ENCODE measurements at places on chromosomes 1 and 21.
A peak's percentile ranks its signal among the peaks of the same experiment; 100 is the strongest.

- DNase-seq, result no peak
These were observed 83.1 kb upstream of the S1PR1 start for GRCh38 chr1:101153692-101154091.

DNA sequence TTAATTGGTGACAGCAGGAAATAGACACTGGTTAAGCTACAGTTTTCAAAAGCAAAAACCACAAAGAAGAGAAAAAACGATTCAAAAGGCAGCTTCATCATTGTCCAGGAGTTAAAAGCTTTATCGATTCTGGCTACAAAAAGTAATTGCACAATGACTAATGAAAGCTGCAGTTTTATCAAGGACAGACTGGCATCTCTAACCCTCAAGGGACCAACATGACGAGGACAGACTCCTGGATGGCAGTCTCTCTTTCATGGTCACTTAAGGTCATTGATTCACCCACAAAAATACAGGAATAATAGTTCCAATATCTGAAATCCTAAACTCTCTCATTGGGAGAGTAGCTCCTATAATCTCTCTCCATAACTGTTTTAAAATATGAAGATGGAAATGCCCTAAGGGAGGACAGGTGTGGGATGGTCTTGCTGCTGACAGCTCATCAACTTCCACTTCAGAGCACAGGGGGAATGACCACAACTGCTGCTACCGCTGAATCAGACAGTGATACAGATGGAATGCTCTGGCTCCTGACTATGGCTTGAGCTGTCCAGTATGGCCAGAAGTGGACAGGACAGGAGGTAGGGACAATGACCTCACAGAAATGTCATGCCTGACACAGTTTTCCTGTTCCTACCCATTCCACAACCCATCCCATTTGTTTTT lies 17.4 kb upstream of the CPLANE2 start:
- DNase-seq, result peak; percentile 60

DNA sequence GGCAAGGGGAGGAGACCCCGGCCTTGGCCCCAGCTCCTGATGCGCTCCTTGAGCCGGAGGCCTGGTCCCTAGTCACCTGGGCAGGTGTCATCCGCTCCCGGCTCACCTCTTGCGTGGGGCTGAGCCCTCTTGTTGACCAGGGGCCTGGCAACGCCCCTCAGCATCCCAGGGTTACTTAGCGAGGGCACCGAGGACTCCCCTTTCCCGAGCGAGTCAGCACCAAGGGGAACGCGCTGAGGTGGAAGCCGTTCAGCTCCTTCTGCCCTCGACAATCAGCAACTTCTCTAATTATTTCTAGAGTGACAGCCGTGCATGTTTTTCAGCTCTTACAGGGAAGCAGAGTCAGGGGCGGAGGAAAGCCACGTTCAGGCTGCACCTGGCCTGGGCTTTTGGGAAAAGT lies 522 bp downstream of the SLC45A1 start:
- DNase-seq, result peak; percentile 24

DNA sequence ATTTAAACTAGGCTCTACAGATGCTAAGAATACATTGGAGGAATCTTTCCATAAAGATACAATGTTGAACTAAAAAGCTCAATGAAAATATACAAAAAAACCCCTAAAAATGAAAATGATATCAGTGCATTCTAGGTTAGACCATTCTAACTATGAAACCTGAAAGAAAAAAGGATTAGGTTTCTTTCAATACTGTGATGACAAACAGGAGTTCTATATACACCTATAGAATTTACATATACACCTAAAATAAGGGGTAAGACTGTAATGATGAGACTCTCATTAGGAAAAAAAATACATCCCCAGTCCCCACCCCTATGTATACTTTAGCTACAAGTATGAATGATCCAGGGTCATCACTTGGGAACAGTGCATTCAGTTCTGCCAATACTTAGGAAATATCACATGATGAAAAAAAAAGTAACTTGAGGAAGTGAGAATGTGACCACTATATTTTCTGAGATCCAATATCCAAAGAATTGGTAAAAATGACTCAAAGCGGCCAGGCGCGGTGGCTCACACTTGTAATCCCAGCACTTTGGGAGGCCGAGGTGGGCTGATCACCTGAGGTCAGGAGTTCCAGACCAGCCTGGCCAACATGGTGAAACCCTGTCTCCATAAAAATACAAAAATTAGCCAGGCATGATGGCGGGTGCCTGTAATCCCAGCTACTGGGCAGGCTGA lies 26.3 kb downstream of the SELENOF start:
- DNase-seq, result no peak

GRCh38 chr1:66575739-66576138 lies 41.8 kb downstream of the SGIP1 start:
- DNase-seq, result no peak

GRCh38 chr1:111204201-111204982 lies 3.9 kb upstream of the DENND2D start:
- DNase-seq, result peak; percentile 73

GRCh38 chr21:46068516-46069079 lies 29.3 kb upstream of the COL6A2 start:
- no peak for DNase-seq

DNA sequence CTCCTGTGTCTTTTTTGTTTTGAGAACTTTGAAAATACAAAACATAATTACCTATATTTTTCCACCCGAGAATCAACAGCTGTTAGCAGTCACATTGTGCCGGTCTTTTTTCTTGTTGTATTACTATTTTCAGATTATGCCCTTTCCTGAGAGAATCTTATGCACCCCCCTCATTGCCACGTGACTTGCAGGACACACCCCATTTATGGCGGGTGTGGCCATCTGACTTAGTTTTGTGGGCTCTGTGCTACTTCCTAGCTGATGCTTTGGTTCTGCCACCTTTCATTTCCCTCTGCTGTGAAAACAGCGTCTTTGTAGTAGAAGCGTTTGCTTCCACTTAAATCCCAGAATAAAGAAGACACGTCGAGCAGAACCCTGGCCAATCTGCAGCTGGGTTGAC lies 82.8 kb upstream of the SOX13 start:
- DNase-seq, result peak; percentile 29

DNA sequence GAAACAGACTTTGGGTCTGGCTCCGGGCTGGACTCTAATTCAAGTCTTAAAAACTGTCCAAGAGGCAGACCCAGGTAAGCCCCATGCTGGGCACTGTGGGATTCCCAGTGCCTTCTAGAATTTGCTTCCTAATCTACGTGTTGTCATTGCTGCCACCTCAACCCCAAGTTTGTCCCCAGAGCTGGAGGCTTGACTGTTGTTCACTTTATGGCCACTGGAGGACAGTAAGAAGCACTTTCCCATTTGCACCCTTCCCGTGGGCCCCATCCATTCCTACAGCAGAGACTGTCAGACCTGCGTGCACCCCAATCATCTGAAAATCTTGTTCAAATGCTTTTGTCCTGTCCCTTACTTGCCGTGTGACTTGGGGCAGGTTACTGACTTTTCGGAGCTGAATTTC lies 29.4 kb upstream of the VASH2 start:
- no peak for DNase-seq

DNA sequence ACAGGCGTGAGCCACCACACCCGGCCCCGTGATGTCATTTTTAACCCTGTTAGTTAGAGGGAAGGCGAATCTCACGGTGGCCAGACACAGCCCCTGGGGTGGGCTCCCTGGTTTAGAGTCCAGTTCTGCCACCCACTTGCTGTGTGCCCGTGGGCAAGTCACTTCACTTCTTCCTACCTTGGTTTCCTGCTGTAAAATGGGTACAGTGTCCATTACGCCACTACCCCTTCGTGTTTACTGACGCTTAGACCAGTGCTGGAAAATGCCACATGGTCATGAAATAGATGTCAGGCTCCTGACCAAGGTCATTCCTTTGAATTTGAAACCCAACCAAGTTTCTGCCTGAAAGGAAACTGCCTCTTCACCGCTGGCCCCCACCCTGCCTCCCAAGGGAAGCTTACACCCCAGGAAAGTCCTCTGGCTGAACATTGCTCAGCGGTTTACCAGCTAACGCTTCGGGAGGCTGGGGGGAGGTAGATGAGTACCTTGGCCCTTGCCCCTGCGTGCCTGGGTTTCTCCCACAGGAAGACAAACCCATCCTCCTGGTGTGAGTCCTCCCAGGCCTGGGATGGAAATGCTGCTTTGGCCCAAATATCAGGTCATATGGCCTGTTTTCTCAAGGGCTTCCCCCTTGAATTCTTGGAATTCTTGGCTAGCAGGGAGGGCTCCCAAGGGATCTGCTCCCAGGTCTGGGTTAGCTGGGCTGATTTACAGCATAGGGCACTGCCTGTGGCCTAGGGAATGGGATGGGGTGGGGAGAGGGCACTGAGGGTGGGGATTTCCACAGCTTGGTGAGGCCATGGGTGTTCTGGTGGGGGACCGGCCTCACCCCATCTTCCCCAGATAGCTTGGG lies 7.6 kb upstream of the AADACL4 start:
- no peak for DNase-seq

DNA sequence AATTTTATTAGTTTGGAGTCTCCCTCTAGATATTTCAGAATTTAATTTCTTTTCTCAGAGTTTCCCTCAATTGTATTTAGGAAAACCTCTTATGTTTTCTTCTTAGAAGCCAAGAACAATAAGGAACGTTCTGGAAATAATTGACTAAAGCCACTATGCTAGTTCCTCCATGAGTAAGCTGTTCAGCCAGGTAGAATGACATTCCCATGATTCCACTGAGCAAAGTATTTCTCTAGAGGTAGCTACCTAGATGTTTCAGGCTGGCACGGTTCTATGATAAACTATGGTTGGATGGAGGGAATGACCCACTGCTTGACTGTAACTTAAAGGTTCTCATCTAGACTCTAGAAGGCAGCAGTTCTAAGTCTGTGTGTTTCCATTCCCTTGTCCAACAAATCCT lies 62.4 kb downstream of the CLDN17 start:
- no peak for DNase-seq

DNA sequence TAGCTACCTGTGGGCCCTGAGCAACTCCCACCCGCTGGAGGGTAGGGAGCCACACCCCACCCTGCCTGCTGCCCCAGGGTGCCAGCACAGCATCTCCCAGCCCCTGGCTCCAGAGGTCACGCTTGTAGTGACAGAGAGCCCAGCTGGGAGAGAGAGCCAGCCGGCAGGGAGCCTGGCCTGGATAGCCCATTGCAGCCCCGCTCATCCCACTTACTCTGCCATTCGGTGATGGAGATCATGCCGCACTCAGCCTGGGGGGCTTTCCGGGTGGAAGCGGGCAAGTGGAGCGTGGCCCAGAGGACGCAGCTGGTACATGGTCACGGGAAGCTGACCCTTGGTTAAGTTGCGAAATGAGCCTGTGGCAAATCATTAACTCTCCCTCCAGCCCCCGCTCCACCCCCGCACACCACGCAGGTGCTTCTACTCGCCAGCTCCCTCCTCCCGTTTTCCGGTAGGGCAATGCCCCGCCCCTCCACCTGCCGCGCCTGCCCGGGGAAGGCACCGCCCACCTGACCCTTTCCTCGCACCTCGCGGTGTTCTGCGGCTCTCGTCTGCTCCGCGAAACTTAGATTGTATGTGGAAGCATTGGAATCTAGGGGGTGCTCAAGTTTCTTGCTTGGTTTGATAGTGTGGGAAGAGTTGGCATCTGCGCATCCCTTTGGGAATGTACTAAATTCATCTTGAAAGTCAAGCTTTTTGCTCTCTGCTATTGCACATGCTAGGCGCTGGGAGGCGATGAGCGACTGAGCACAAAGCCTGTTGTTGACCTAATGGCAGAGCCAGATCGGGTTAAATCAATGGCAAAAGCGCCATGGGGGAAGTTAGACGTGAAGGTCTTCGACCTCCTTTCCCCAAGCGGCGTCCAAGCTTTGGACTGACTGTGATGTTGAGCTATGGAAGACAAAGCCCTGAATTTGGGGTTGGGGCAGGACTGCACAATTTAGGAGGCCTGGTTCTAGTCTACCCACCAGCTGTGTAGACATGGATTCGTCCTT lies at the start of gene GOLT1A:
GOLT1A (minus strand) TSS at position 321 of the 995 bp plus-strand sequence; CDS start at position 239, 82 bp downstream.
- peak; percentile 81 for DNase-seq

GRCh38 chr21:44636209-44637017 lies 743 bp upstream of the KRTAP10-10 start:
- no peak for DNase-seq

DNA sequence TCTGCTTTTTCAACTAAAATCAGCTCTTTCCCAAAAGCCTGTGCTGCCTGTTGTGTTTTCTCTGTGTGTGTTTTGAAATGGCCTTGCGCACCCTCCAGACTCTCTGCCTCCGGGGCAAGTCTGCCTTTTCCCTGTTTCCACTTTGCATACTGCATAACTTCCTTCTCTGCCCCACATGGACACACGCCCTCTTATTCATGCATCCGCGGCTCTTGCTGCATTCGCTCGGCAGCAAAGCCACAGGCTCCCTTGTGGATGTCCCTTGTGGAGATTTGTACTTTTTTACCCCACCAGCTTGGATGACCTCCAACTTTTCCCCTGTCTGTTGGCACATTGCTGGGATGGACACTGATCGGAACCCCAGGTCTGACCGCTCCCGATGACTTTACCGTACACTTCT lies 147.6 kb downstream of the ADSS2 start:
- no peak for DNase-seq

- DNase-seq, result no peak
These were observed 80.1 kb downstream of the TTLL7 start for GRCh38 chr1:83918688-83919285.

DNA sequence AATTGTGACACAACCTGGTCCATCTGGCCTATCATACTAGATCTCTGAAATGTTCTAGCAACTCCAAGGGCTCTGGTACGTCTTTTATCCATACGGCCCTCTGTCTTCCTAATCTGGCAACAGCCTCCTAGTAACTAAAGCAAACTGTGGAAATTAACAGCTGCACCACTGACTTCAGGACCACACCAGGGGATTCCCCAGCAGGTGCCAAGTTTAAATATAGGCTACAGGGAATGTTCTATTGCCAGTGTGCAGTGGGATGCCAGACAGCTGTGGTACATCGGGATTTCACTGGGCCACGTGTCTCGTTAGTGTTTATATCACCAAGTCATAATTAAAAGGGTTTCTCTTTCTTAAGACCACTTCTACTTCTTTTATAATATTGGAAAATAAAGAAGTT lies 94.3 kb downstream of the RGS2 start:
- DNase-seq, result peak; percentile 76

- no peak for DNase-seq
These were observed 3.3 kb downstream of the MAPKAPK2 start for GRCh38 chr1:206687915-206688442.

DNA sequence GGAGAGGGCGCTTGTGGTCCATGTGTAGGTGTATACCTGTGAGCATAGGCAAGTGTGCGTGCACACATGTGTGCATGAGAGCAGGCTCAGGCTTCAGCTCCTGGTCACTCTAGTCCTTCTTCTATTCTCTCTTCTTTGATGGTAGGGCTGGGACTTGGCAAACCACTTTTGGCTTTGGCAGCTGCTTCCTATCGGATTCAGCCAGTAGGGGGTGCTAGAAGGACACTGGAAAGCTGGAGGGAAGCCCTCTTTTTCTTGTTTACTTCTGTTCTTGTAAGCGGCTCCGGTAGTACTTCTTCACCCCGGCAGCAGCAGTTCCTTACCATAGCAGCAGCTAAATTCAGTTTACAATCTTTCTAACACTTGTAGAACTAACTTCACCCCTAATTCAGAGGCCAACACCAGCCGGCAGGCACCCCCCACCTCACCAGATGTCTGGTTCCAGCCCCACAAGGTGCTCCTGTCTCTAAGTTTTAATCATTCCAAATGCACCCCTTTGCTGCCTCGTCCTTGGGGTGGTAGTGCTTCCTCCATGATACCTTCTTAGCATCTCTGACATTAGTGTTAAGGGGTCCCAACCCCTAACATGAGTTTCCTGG lies 25.1 kb downstream of the NENF start:
- DNase-seq, result peak; percentile 45

GRCh38 chr1:147600119-147601111 lies 59.1 kb downstream of the BCL9 start:
- DNase-seq, result peak; percentile 21

GRCh38 chr1:39980555-39981313 lies 25.8 kb downstream of the MFSD2A start:
- DNase-seq, result peak; percentile 12

GRCh38 chr1:83043244-83043643 lies 955.7 kb downstream of the TTLL7 start:
- DNase-seq, result no peak

GRCh38 chr1:112054510-112054909 lies 65.0 kb upstream of the KCND3 start:
- no peak for DNase-seq
